ENCODE measurements at places on chromosomes 5 and 9.

DNA sequence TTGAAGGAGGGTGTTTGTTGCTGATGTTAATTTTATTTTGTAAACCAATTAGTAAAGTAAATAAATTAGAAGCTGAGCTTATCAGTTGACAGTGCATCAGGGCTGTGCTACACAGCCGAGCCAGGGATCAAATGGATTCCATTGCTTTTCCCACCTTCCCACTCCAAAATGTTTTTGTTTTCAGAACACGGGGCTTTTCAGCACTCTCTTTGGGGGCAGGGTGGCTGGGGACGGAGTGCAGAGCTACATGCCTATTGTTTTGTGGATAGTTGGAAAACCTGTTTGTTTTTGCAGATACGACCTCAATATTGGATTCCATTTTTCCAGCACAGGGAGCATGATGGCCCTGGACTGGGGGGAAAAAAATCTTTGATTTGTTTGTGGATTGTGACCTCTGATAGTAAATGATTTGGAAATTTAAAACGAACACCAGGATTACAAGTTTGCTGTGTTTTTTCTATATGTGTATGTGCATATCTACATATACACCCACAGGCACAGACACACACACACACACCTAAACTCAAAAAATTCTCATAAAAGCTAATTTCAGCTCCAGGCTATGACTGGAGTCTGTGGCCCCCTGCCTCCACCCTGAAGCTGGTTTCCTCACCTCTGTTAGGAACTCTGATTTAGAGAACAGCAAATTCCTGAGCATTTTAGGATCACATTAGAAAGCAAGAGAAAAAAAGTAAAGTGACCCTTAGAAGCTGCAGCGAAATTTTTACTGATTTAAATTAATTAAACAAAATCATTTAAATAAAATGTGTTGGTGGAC, 371.7 kb upstream of the IRX2 start:
- no peak for DNase-seq

DNA sequence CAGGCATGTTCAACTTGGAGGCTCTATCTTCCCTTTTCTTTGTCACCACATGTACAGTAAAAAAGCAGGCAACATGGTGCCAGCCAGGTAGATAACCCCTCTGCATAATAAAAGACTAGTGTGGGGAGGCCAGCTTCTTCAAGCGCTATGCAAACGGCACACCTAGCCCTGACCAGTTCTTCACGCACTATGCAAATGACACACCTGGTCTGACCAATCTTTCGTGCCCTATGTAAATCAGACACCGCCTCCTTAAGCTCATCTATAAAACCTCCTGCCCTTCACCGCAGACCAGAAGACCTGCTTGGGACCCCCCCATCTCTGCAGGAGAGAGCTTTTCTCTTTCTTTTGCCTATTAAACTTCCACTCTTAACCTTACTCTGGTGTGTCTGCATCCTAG, 28.1 kb upstream of the UGCG start:
- no peak for DNase-seq

DNA sequence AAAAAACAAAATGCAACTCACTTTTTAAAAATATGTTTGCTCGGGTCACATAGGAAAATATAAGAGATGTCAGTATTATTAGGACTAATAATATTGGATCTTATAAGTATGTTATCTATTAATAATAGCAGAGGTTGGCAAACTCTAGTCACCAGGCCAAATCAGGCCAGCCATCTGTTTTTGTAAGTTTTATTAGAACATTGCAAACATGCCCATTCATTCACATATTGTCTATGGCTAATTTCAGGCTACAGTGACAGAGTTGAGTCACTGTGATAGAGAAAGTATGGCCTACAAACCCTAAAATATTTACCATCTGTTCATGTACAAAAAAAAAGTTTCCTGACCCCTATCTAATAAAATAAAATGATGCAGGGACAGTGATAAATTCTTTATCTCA, 97.7 kb upstream of the CDH6 start:
- no peak for DNase-seq

DNA sequence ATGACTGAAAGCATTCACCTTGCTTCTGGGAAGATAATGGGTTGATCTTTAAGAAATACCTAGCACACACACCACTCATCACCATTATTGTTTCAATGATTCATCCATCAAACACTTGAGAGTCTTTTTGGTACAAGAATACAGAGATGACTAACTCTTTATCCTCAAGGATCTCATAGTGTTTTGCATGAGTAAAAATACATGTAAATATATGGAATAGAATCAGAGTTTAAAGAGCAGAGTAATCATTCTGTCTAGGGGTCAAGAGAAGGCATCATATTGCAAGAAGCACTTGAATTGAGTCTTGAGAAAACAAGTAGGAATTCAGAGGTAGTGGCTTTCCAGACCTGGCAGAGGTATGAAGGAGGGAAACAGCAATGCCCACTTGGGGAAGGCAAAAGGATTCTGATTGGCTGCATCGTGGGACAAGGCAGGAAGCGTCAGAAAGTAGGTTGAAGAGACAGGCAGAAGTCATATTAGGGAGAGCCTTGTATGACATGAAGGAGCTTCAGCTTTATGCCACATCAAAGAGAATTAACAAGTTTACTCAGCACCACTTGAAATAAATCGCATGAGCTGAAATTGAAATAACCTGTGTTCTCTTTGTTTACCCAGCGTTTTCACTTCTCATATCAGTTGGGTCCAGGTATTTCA, 542.5 kb downstream of the TLE1 start:
- DNase-seq, result no peak

DNA sequence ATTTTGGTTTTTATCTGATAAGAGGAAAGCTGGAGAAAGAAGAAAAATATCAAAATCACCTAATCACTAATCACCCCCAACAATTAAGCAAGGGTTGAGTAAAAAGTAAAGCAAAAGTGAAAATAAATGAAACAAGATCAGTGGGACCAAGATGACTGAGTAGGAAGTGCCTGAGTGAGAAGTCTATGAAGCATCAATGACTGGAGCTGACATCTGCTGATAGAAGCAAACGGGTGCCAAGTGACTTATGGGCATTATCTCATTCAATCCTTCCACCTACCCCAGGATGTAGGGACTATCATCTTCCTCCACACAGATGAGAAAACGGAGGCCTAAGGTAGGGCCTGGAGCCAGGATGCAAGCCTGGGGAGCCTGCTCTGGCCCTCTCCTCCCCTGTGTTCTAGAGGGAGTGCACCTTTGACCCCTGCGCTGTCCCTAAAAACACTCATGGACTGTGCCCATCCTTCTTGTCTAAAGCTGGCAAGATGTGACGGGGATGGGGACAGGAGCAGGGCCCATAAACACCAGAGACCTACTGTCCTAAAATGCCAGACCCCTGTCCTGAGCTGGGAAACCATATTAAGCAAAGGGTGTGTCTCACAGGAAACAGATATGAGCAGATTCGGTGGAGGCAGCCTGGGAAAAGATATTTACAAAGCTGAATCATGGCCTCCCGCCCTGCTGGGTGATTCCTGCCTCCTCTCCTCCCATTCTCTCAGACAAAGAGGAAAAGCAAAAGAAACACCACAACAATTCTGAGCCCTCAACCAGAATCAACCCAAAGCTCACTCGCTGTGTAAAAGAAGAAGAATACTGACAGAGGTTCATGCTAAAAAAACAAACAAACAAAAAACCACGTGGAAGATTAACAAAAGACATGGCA, 116.0 kb downstream of the AUH start:
- no peak for DNase-seq

- no peak for DNase-seq
Observed at GRCh38 chr9:80175286-80176150, 603.8 kb downstream of the TLE4 start.

- no peak for DNase-seq
Observed at GRCh38 chr5:87129046-87129445, 138.6 kb upstream of the RASA1 start.

GRCh38 chr9:86751207-86751606, 196.1 kb downstream of the GAS1 start:
- no peak for DNase-seq

- DNase-seq, result no peak
Observed at GRCh38 chr5:53403291-53403690, 77.1 kb upstream of the FST start.

- no peak for DNase-seq
Observed at GRCh38 chr5:17802256-17802655, 168.0 kb downstream of the TAF11L14 start.

DNA sequence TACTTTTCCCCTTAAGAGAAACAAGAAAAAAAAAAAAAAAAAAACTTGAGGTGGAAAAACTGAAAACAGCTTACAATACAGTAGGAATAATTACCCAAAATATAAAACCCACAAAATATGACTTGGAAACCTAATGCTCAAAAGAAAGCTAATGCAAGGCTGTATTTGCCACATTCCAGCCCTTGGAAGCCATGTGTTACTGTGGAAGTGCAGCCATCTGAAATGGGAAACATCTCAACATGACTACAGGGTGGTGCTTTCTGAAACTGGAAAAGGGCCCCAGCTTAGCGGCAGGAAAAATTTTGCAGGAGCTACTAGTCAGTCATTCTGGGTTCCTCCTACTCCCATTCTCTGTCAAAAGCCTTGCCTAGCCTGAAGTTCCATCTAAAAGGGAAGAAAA, 20.4 kb downstream of the CDK5RAP2 start:
- no peak for DNase-seq

DNA sequence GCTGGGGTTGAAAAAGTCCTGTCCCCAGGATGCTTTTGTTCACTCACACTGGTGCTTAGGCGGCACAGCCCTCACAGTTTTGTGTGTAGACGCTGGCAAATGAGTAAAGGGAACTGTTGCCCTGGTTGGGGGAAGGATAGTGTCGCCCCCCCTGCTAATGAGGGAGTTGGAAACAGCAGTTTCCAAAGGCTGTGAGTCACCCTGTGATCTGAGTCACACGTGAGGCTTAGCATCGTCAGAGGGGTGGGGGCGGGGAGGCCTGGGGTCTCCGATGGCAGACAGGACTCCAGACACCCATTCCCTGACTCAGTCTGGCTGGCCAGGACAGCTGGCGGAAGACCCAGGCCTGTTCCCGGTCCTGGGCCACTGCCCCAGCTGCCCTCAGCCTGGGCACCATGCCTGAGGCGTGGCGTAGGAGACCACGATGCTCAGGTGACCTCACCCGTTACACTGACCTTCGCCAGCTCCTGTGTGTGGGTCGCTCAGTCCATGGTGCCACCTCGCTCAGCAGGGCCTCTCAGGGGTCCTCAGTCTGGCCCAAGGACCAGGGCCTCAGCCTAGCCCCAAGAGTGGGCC, 2.9 kb downstream of the DNAJB5 start:
- DNase-seq, result peak; percentile 72

DNA sequence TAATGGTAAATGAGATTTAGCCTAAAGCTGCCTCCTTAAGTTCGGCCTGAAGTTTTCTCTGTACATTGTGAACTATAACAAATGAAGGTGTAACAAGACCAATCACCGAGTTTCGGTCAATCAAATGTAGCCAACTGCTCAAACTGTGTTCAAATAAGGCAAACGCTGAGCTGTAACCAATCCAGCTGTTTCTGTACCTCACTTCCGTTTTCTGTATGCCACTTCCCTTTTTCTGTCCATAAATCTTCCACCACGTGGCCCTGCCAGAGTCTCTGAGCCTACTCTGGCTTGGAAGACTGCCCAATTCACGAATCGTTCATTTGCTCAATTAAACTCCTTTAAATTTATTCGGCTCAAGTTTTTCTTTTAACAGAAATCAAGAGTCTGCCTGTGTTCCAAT, 193.5 kb upstream of the KLF9 start:
- DNase-seq, result no peak

GRCh38 chr5:31273631-31274378, 80.3 kb downstream of the CDH6 start:
- no peak for DNase-seq

GRCh38 chr5:111606194-111606593, 93.9 kb upstream of the STARD4 start:
- DNase-seq, result no peak

GRCh38 chr5:6202149-6202967, 176.0 kb downstream of the MED10 start:
- no peak for DNase-seq

DNA sequence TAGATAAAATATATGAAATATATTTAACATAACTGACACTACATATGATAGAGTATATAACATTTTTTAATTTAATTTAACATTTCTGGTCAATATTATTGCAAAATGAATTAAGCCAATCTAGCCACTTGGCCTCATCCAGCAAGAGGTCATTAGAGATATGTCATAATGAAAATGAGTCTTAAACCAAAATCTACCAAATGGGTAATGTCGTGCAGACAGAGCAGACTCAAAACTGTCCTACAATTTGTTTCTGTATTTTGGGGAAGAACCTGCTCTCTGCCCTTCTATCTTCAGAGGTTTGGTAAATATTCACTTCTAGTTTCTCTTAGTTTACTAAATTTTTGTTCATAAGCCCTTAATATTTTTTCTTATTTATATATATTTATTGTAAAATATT, 61.4 kb downstream of the ARHGEF28 start:
- DNase-seq, result no peak

DNA sequence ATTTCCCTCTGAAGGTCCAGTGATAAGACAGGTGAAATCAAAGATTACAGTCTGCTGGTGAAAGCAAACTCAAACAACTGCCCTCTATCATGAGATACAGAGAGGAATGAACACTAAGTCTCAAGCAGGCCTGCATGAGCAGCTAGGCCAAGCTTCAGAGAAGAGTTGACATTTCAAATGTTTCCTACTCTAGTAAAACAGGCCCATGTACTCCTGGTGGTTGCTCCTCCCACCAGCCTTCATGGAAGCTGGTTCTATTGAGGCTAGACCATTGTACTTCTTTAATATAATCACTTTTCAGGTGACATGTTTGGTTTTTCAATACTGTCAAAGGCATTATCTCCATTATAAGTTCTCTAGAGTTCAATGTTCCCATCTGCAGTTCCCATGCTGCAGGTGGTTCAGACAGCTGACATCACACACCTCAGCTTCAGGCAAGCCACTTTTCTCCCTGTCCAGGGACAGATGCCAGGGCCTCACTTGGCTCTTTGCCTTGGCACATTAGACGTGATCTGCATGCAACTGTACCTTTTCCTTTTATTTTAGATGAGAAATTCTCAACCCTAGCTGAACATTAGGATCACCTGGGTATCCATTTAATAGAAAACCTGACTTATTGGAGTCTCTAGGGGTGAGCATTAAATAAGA, 89.8 kb downstream of the PIK3R1 start:
- no peak for DNase-seq

DNA sequence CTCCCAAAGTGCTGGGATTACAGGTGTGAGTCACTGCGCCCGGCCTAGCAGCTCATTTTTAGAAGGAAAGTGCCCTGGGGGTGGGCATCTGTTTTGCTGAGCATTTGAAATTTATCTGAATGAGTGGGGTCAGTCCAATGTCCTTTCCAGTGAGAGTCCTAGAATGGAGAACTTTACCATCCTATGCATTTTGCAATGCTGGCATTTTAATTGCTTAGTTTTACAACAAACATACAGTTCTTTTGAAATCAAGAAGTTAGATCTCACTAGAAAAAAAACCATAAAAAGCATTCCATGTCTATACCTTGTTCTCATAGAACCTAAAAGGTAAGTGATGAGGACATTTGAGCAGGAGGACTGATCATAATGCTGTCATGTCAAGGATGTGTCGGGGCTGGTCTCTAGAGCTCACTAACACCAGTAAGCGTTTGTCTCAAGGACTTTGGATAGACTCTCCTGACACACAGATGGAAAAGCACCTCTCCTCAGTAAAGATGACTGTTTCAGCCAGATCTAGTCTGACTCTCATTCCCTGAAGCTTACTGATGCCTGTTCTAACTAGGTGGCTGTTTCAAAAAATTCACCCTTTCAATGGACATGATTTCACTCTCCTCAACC, 83.9 kb downstream of the DCP2 start:
- DNase-seq, result no peak

Measured in activated naive CD4-positive, alpha-beta T cell treated with Interleukin-2 at 50 U/mL for 16 hours (primary cell).